H9 (cell line): ENCODE measurements at places on chromosomes 11 and 22.

GRCh38 chr11:75654314-75654713 is 14.5 kb downstream of the MAP6 start:
- H3K4me3 ChIP-seq, result no peak overlapping the region
- H3K27ac ChIP-seq, result no peak overlapping the region
- H3K27me3 ChIP-seq, result no peaks in the 10 kb centered on the region
- no peaks in the 10 kb centered on the region for H3K36me3 ChIP-seq
- no peaks in the 10 kb centered on the region for H3K4me1 ChIP-seq

DNA sequence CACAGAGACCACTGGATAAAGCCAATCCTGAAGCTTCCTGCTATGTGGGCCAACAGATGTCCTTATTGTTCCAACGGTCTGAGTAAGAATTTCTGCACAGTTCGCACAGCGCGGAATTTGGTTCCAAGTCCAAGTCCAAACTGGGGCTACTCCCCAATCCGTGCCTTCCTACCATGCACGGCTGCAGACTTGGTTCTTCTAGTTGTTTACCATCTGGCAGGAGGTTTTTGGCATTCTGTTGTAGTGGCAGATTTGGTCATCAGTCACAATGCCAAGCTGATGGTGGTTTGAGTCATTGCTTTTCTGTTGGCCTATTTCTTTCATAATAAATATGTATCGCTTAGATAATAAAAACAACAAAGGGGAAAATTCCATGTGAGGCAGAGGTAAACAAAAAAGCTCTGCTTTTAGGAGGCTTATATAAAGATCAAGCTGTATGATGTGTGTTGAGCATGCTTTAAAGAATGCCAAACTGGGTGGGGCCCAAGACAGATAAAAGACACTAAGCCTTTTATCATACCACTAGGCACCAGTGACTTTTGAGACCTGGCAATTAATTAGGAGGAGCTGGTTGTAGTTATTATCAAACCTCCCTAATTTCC is 52.5 kb upstream of the SYN3 start:
- no peak overlapping the region for H3K27ac ChIP-seq
- no peaks in the 10 kb centered on the region for H3K36me3 ChIP-seq
- no peaks in the 10 kb centered on the region for H3K4me1 ChIP-seq
- DNase-seq, result no peak
- H3K27me3 ChIP-seq, result no peaks in the 10 kb centered on the region; the same call in 1 of the 2 replicates

GRCh38 chr22:19127329-19128008 is 3.6 kb upstream of the TSSK2 start:
- DNase-seq, result no peak
- no peaks in the 10 kb centered on the region; the same call in 1 of the 2 replicates for H3K4me1 ChIP-seq
- no peak overlapping the region for H3K4me3 ChIP-seq
- H3K36me3 ChIP-seq, result peaks cover 8% of the 10 kb centered on the region; the same call in 1 of the 2 replicates

GRCh38 chr11:207863-208180 is 314 bp downstream of the RIC8A start:
- no peaks in the 10 kb centered on the region; the same call in 1 of the 2 replicates for H3K4me1 ChIP-seq
- H3K27ac ChIP-seq, result peak overlapping the region; percentile 65
- peak overlapping the region; percentile 93 for H3K4me3 ChIP-seq
- no peaks in the 10 kb centered on the region for H3K27me3 ChIP-seq
- DNase-seq, result no peak

DNA sequence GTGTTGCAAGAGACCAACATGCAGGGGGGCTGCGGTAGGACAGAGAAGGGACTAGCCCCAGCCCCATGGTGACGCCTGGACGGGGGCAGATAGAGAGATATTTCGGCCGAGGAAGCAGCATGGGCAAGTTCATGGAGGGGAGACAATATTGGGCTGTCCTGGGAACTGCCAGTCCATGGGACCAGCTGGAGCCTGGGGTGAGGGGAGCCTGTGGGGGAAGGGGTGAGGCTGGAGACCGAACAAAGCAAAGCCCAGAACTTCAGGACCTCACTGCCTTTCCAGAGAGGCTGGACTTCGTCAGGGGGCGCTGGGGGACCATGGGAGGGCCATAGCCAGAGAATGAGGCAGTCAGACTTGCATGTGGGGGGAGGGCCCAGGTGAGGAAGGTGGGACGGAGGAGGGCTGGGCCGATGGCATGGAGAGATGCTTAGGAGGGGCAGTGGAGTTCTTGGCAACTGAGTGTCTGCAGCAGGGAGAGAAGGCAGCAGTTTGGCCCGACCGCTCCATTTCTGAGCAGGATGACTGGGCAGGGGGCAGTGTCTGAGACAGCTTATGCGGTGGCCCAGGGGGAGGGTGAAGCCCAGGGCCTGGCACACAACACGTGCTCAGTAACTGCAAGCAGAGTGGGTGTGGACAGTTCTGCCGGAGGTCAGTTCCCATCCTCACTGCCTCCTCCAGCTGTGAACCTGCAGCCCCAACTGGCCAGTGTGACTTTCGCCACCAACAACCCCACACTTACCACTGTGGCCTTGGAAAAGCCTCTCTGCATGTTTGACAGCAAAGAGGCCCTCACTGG is 712 bp downstream of the UPK3A start:
- peaks cover 5% of the 10 kb centered on the region; the same call in 1 of the 2 replicates for H3K27me3 ChIP-seq
- H3K27ac ChIP-seq, result no peak overlapping the region
- H3K4me1 ChIP-seq, result peaks cover 2% of the 10 kb centered on the region; the same call in 1 of the 2 replicates
- peak overlapping the region; percentile 80 for H3K4me3 ChIP-seq
- DNase-seq, result peak; percentile 81
- no peaks in the 10 kb centered on the region; the same call in 2 of the 3 replicates for H3K36me3 ChIP-seq

GRCh38 chr11:29214833-29215232 is 802.0 kb downstream of the KCNA4 start:
- H3K27me3 ChIP-seq, result no peaks in the 10 kb centered on the region
- H3K4me3 ChIP-seq, result no peak overlapping the region
- no peak for DNase-seq
- H3K27ac ChIP-seq, result no peak overlapping the region
- H3K4me1 ChIP-seq, result no peaks in the 10 kb centered on the region
- no peaks in the 10 kb centered on the region for H3K36me3 ChIP-seq
